Muscle of leg (tissue), 16 donors: ENCODE measurements at places on chromosomes 16 and 17. TPM values are rescaled to one million over a fixed set of nuclear protein-coding genes. Genes with fewer than 3 reads are reported as not detected.

Gene C1QL1
- 11.1 TPM for polyA plus RNA-seq

Gene LPO
- polyA plus RNA-seq, result 0.40 TPM

Gene KCNAB3
- polyA plus RNA-seq, result 5.0 TPM

Gene NRN1L
- 0.60 TPM for polyA plus RNA-seq

Gene SLC2A4
- polyA plus RNA-seq, result 35.3 TPM

Gene SLFN5
- polyA plus RNA-seq, result 4.6 TPM

Gene NPIPA8
- 1.3 TPM for polyA plus RNA-seq

DNA sequence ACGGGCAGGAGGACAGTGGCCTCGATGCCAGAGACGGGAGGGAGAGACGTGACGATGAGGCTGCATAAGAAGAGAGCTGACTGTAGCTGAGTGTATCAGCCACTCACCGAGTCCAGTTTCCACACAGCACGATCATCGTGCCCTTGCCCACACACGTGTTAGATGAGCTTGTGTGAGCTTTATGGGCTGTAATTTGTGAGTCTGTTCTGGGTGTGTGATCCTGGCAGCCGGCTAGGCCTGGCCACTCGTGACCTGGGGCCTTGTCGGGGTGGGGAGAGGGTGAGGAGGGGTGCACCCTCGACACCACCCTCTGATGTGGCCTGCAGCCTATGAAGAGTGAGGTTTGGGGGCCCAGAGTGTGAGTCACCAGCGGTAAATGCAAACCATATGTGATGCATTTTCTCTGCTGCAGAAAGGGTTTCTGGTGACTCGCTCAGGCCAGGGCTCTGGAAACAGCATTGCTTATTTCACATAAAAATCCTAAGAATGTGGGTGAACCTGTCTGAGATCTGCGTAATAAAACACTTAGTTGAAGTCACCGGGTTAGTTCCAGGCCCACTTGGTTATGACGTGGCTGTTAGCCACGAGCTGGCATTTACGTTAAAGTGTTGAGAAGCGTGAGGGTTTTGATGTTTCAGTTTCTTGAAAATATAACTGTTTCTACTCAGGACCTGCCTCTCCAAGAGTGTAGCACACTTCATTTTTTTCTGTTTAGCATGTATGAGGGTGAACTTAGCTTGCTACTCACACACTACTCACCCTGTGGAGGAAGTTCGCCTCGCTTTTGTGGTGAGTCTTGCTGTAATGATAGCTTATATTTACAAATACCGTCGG is 4.2 kb downstream of the METRNL start:
- peak; percentile 95 for DNase-seq

GRCh38 chr17:2090804-2091534 is 36.1 kb downstream of the HIC1 start:
- DNase-seq, result peak; percentile 95

- no peak for DNase-seq
Observed at GRCh38 chr16:14373896-14374295, 256.2 kb downstream of the PARN start.

- no peak for DNase-seq
Observed at GRCh38 chr17:9958586-9959281, 53.7 kb upstream of the RCVRN start.

GRCh38 chr16:4477966-4478365 is 1.8 kb downstream of the HMOX2 start:
- no peak for DNase-seq

GRCh38 chr17:49880291-49881053 is 32.6 kb upstream of the TAC4 start:
- peak; percentile 65 for DNase-seq

GRCh38 chr17:10033449-10033848 is 128.4 kb upstream of the RCVRN start:
- DNase-seq, result peak; percentile 77

GRCh38 chr16:14070555-14070876 is 603 bp upstream of the MRTFB start:
- no peak for DNase-seq

GRCh38 chr16:610513-611381 is 20.0 kb upstream of the WFIKKN1 start:
- DNase-seq, result no peak
